Caco-2 (cell line): ENCODE measurements at places on chromosomes 2 and 18.

DNA sequence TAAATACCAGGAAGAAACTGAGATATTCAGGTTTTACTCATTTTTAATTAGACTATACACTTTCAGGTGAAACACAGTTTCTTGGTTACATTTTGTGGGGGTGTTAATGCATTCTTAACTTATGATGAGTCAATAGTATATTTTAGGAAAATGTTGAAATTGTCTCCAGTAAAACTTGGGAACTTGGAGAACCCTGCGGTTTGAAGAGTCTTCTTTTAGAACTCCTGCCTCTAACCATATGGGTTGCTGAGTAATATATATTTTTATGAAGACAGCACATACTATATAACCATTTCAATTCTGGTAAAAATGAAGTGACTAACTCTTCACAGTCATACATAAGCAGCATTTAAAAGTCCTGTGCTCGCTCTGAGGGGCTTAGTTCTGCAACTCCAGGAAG, 308.2 kb upstream of the LRATD1 start:
- no peak for DNase-seq

DNA sequence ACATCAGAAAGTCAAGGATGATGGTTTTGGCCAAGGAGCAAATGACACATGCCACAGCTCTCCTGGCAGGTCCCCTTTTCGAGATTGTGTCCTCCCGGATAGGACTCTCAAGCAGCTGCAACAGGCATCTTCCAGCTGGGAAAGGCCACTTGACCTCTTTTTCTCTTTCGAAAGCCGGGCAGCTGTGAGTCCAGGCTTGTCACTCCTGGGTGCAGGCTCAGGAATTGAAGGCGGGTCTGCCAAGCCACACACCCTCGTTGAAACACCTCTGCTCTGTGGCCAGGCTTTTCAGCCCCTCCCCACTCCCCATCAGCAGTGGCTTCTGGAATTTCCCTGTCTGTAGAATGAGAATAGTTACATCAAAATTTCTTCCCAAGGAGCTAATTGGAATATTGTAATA, 98.0 kb downstream of the CCDC138 start:
- no peak for DNase-seq

GRCh38 chr2:157625296-157625695, 3.4 kb downstream of the ACVR1C start:
- no peak for DNase-seq

DNA sequence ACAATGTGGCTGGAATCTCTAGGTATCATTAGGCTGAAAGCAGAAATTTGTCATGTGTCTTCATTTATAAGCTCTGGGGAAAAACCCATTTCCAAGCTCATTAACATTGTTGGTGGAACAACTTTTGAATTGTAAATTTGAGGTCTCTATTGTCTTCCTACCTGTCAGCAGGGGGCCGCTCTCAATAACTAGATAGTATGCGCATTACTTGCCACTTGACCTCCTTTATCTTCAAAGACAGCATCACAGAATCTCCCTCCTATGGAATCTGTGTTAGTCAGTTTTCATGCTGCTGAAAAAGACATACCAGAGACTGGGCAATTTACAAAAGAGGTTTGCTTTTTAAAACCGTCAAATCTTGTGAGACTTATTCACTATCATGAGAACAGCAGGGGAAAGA, 223.1 kb downstream of the CALCRL start:
- DNase-seq, result no peak

- no peak for DNase-seq
Observed at GRCh38 chr2:41970988-41971660, 76.7 kb upstream of the PKDCC start.

- DNase-seq, result no peak
Observed at GRCh38 chr18:13550418-13551304, 175.7 kb downstream of the FAM210A start.

DNA sequence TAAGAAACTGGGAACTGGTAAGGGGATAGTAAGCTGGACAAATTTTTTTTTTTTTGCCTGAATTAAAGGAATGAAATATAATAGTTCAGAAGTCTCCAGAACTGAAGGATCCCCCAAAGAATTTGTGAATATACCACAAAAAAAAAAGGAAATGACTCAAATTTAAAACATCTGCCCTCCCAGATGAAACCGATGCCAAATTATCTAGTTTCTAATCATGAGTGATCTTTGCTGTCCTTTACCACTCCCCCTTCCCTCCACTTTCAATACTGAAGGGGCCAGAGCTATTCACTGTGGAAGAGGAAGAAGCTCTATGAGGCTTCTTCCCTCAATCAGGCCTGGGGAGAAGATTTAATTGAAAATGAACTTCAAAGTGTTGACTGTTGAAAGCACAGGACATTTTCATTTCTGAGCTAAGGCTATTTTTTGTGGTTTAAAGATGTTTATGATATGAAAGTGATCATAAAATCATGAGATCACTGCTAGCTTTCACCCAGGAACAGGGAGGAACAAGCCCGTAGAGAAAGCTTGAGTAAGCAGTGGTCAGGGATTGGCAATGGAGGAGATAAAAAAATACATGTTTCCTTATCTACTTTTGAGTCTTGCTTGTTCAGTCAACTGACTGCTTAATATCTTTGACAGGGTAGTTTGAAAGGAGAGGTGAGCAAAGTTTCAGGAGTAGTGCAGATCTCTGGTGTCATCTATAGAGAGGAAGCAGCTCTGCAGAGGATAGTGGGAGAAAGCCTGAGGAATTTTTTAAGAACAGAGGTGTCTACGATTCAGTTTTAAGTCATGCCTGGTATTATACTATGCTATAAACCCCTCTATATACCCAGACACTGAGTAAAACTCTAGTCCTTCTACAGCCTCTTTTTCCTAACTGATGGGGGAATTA, 409.5 kb upstream of the FIGN start:
- DNase-seq, result no peak

DNA sequence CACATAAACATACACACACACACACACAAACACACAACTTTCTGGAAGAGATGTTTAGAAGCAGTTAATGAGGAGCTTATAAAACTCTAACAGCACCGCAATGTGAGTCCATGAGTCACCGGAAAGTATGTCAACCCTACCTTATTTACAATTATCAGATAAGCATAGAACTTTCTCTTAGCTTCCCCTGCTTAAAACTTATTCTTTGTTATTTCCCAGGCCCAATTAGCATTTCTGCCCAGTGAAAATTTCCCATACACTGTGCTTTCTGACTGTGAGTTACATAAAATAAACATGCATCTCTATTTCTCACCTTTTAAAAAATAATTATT, 737.6 kb downstream of the LRP1B start:
- no peak for DNase-seq

- DNase-seq, result no peak
Observed at GRCh38 chr2:36356298-36356989, 866 bp downstream of the CRIM1 start.

DNA sequence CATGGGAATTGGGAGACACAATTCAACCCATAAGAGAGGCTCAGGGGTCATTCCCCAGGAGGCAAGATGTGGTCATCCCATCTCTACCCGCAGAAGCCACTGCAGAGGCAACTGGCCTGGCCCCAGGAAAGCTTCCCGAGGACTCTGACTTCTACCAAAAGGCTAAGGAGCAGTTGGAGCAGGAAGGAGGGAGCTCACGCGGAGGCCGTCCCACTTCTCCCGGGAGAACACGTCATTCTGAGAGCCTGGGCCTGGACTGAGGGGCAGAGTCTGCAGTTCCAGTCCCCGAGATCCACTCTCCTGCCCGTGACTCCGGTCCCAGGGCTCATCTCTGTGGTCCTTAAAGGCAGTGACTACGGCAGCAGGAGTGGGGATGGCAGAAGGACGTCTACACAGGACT, 69.0 kb upstream of the TAF1B start:
- DNase-seq, result no peak

- no peak for DNase-seq
Observed at GRCh38 chr2:232342635-232343565, 35.7 kb upstream of the ALPP start.

GRCh38 chr2:51953931-51954330, 922.0 kb upstream of the NRXN1 start:
- DNase-seq, result no peak
